NCI-H2029 (cell line): ENCODE measurements at places on chromosomes 5 and 9.

- peak; percentile 13 for DNase-seq
Observed at GRCh38 chr9:73683862-73684591, 532.4 kb downstream of the ANXA1 start.

- DNase-seq, result peak; percentile 96
Observed at GRCh38 chr5:180084638-180085561, 13.3 kb upstream of the RNF130 start.

GRCh38 chr9:84697509-84698114 lies 28.1 kb downstream of the NTRK2 start:
- DNase-seq, result peak; percentile 0

DNA sequence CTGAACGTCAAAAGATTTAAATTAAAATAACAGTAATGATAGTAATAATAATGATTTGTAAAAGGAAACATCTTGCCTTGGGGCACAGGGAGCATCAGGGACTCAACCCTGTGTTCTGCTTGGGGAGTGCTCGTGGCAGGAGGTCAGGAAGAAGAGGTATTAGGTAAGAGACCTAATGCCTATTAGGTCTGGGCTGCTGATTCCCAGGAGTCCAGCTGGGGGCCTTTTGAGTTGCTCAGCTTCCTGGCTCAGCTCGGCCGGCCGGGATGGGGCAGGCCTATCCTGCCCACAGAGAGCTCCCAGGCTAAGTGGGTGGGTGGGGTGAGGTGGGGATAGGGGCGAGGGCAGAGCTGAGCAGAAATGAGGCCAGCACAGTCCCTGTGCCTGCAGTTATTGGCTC lies 17.5 kb downstream of the LMX1B start:
- DNase-seq, result no peak

GRCh38 chr9:122791872-122792669 lies 3.3 kb downstream of the OR5C1 start:
- DNase-seq, result no peak

DNA sequence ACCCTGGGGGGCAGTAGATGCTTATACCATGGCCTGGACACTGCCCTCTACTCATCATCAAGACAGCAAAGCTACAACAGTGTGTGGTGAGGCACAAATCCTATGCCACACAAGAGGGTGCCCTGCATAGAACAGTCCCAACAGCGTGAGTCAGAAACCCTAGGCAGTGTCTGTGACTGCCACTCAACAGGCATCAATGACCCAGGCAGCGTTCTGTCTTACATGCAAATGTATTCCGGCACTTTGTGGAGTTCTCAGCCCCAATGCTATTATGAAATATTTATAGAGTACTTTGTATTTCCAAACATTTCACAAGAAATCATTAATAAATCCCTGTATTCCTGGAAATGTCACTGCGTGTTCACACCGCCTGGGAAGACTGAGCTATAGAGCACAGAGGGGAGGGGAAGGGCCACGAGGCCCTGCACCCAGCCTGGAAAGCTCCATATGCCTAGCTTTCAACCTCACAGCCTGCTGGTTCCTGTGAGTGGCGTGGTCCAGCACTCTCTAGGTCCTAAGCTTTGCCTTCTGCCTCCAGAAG lies 77.7 kb downstream of the NIPSNAP3B start:
- no peak for DNase-seq

DNA sequence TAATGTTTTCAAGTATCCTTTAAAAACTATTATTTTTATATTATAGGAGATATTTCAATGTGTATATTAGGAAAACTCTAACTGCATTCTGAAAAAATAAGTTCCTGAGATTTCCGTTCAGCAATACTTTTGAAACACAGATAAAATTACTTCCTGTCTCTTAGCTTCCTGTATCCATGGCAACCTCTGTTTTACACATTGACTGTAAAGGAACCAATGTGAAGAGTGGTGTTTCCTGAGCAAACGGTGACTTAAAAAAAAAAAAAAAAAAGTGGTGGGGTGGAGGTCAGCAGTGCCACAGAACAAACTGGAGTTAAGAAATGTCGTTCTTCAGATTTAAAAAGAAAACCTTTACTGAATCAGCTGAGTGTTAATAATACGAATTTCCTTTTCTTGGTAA lies at the start of gene LRRC70:
TSS of gene LRRC70 (plus strand) at position 280 of the 400 bp plus-strand sequence. CDS start 620 bp downstream, outside the sequence.
- no peak for DNase-seq

DNA sequence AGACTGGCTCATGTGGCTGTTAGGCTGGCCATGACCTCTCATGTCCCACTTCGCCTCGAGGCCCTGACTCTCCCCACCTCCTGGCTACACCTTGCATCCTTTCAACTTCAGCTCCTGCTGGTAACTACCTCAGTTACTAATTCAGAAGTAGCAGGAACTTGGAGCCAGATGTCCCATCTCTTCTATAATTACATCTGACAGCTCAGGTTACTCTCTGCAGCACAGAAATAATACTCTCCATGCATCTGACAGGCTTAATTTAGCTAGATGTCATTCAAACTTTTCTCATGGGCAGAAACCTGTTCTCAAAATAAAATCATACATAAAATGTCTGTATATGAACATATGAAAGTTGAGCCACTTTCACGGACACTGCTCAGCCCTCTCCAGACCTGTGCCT lies 92.2 kb upstream of the IL33 start:
- no peak for DNase-seq

DNA sequence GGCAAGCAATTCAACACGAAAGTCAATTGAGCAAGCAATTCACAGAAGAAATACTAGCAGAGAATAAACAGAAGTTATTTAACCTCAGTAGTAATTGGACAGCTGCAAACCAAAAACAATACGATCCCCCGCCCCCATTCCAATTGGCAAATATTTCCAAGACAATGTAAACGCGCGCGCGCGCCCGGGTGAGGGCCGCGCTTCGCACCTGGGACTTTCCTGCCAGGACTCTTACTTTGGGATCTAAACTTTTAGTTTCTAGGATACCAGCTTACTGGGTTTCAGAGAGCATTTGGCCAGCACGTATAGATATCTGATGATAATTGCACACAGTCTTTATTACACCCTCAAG lies 8.6 kb downstream of the RUFY1 start:
- DNase-seq, result peak; percentile 49

- peak; percentile 32 for DNase-seq
Observed at GRCh38 chr5:176743136-176743861, 67.1 kb upstream of the UNC5A start.

DNA sequence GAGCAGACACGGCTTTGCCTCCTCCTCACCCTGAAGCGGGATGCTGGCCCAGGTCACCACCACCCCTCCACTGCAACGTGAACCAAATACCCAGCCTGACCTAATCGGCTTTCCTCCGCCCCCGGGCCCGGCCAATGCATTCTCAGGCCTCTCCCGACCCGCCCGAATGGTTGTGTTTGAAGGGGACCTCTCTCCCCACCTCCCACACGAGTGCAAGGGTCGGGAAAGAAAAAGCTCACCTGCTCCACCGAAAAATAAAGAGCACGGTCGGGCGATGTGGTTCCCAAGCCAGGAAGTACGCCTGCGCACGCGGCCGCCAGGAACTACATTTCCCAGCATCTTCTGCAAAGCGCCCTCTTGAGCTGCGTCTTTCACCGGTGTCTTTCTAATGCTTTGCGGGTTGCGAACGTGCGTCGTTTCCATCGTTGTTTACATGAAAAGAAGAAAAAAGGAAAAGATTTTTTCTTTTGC lies at the start of gene ZNF883:
TSS of gene ZNF883 (minus strand) at position 282 of the 471 bp plus-strand sequence.
- DNase-seq, result peak; percentile 64

GRCh38 chr5:143036146-143036927 lies 266.2 kb downstream of the ARHGAP26 start:
- no peak for DNase-seq

GRCh38 chr5:42499016-42499415 lies 75.8 kb downstream of the GHR start:
- DNase-seq, result no peak

DNA sequence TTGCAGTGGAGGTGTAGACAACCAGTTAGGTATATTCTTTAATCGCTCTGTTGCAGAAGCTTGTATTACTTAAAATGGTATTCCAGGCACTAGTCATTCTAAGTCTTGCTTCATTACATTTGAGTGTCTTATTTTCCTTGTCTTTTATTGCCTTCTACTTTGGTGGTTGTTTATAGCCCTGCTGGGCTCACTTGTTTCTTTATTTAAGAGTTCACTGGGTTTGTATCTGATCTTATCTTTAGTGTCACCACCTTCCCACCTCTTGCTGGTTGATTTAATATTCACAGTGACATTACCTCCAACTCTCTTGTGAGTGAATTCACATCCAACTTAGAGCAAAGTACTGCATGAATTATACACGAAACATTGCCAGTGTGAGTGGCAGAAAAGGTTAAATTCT lies 83.6 kb upstream of the BNC2 start:
- DNase-seq, result no peak

DNA sequence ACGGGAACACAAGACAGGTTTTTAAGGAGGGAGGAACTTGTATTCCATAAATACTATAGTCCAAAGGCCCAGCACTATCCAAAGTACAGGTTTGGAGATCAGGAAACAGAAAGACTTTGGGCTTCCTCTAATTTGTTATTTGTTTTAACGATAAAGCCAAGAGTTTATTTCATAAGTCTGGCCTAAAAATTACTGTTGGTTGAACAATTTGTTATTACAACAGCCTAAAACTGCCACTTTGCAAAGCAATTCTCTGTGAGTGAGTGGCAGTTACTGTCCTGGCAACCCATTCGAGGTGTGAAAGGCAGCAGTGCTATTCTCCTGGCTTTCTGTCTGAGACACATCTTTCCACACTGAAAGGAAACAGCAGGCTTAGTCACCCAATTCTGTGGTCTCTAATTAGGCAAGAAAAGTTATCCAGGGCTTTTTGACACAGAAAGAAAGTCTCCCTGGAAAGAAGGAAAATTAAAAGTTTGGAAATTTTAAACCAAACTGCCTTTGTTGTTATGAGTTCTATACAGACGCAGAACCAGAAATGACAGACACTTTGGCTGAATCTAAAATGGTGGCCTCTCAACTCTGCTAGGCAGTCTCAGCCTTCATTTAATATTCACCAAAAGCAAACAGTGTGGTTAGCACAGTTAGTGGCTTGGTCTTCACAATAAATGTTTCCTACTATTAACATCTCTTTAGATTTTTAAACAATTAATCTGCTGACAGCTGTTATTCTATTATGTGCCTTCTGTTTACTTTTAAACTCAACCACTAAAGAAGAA lies 33.9 kb downstream of the PSMB7 start:
- DNase-seq, result peak; percentile 46

DNA sequence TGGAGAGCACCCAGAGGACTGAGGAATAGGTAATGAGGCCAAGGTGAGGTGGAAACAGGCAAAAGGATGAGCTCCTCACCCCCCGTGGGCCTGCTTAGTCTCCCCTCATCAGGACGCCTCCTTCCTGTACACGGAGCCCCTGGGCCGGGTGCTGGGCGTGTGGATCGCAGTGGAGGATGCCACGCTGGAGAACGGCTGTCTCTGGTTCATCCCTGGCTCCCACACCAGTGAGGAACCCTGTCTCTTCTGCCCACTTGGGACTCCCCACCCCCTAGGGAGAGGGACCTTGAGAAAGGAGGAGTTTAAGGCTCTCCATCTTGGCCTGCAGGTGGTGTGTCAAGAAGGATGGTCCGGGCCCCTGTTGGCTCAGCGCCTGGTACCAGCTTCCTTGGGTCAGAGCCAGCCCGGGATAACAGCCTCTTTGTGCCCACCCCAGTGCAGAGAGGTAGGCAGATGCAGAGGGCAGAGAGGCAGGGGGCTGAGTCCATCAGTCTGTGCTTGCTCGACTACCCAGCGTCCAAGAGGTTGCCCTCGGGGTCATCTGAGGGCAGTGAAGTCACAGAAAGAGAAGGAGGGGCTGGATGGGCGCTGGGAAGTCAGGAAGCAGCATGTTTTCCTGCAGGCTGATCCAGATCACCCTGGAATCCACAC lies 7.0 kb downstream of the DOLK start:
- DNase-seq, result no peak

GRCh38 chr5:124873713-124874112 lies 127.3 kb upstream of the ZNF608 start:
- no peak for DNase-seq

- DNase-seq, result no peak
Observed at GRCh38 chr9:135517407-135517822, 3.8 kb upstream of the LCN1 start.

- no peak for DNase-seq
Observed at GRCh38 chr5:128559300-128560297, 21.6 kb upstream of the FBN2 start.

DNA sequence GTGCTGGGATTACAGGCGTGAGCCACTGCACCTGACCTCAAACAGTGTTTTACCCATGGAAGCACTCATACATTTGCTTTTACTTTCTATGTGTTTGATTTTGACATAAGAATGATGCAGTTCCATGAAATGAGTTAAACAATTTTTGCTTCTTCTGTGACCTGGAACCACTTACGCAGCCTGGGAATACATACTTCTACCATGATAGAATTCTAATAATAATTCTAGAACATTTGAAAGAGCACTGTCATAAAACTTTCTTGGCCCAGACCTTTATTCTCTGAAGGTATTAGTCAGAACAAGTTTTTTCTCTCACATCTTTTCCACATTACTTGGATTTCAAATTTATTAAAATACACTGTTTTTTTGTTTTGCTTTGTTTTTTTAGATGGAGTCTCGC lies 25.3 kb upstream of the COL5A1 start:
- DNase-seq, result no peak

GRCh38 chr5:121108725-121109124 lies 644.6 kb downstream of the PRR16 start:
- DNase-seq, result no peak

DNA sequence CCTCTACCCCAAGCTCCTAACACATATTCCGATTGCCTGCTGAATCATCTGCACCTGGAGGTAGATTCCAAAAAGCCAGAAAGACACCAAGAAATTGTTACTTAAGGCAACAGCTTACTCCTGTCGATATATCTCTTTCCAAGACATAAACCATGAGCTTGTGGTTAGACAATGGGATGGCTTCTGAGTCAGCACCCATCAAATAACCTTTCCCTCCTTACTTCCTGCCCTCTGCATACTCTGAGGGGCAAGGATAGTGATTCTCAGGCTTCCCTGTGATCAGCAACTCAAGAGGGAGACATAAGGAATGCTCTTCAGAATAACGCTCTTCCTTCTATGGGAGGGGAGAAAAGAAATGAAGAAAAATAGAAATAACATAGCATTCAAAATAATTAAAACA lies 70.9 kb downstream of the TMEM215 start:
- DNase-seq, result no peak
